Left lung (tissue), 14 donors: ENCODE measurements at places on chromosomes 3 and 15. TPM values are rescaled to one million over a fixed set of nuclear protein-coding genes. Genes with fewer than 3 reads are reported as not detected.

GRCh38 chr3:86047161-86047560, 943.8 kb downstream of the VGLL3 start:
- H3K27me3 ChIP-seq: no peaks in the 10 kb centered on the region
- DNase-seq: no peak
- H3K4me3 ChIP-seq: no peak overlapping the region
- H3K27ac ChIP-seq: no peak overlapping the region

DNA sequence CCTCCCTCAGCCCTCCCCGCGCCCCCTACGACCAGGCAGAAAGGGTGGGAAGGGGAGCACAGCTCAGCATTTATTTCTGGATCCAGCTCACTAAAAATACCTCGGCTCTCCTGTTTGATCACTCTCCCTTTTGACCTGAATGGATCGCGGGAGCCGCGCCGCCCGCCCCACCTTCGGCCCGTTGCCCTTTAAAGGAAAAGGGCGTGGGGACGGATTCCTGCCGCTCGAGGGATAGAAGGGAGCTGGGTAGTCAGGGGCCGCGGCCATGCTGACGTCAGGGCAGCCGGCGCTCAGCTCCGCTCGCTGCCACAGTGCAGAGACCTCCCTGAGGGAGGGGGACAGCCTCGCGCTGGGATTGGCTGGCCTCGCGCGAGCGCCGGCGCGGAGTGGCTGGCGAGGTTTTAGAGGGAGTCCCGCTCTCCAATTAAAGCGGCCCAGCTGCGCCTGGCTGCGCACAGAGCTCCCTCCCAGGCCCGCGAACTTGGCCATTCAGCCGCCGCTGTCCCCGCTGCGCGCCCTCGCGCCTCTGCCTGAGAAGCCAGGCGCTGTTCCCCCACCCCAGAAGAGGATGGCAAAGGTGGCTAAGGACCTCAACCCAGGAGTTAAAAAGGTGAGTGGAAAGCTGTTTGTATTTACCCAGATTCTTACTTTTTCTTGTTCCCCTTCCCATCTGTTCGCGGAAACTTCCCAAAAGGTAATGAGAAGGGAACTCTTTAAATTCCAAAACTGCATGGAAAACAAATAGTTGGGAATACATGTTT, at the start of gene LMCD1:
LMCD1 (plus strand) TSS at position 453 of the 761 bp plus-strand sequence; CDS start at position 569, 116 bp downstream.
- peak; percentile 96 for DNase-seq
- peaks cover 21% of the 10 kb centered on the region for H3K4me1 ChIP-seq
- H3K27me3 ChIP-seq: no peaks in the 10 kb centered on the region
- no peaks in the 10 kb centered on the region for H3K36me3 ChIP-seq
- H3K4me3 ChIP-seq: peak within 1 kb of the TSS; percentile 46

GRCh38 chr3:54736459-54736858, 191.4 kb downstream of the LRTM1 start:
- no peak for DNase-seq
- no peak overlapping the region for H3K27ac ChIP-seq
- H3K4me1 ChIP-seq: no peaks in the 10 kb centered on the region
- H3K4me3 ChIP-seq: no peak overlapping the region
- H3K27me3 ChIP-seq: no peaks in the 10 kb centered on the region

GRCh38 chr3:197001972-197002700, 27.5 kb downstream of the MELTF start:
- H3K36me3 ChIP-seq: no peaks in the 10 kb centered on the region
- H3K4me3 ChIP-seq: peak overlapping the region; percentile 74
- H3K4me1 ChIP-seq: peaks cover 17% of the 10 kb centered on the region

- peaks cover 23% of the 10 kb centered on the region for H3K27me3 ChIP-seq
- H3K4me3 ChIP-seq: no peak overlapping the region
- no peak overlapping the region for H3K27ac ChIP-seq
- H3K4me1 ChIP-seq: no peaks in the 10 kb centered on the region
- no peak for DNase-seq
- no peaks in the 10 kb centered on the region for H3K36me3 ChIP-seq
These were observed 11.7 kb upstream of the ADAMTS17 start for GRCh38 chr15:100353449-100353848.

- H3K4me1 ChIP-seq: no peaks in the 10 kb centered on the region
- no peak overlapping the region for H3K4me3 ChIP-seq
- H3K27me3 ChIP-seq: no peaks in the 10 kb centered on the region
- DNase-seq: no peak
- H3K27ac ChIP-seq: peak overlapping the region; percentile 80
These were observed 124.3 kb upstream of the SPRED1 start for GRCh38 chr15:38128341-38128781.

Gene TBL1XR1
- 163 TPM for total RNA-seq

Gene SERPINI2
- total RNA-seq: not detected

Gene HTR3E
- not detected for total RNA-seq

Gene CEMIP
- total RNA-seq: 31.8 TPM
